ENCODE measurements at places on chromosomes 13 and 19.

- DNase-seq, result no peak
Measured at GRCh38 chr13:111413407-111414187, 93.2 kb downstream of the TEX29 start.

DNA sequence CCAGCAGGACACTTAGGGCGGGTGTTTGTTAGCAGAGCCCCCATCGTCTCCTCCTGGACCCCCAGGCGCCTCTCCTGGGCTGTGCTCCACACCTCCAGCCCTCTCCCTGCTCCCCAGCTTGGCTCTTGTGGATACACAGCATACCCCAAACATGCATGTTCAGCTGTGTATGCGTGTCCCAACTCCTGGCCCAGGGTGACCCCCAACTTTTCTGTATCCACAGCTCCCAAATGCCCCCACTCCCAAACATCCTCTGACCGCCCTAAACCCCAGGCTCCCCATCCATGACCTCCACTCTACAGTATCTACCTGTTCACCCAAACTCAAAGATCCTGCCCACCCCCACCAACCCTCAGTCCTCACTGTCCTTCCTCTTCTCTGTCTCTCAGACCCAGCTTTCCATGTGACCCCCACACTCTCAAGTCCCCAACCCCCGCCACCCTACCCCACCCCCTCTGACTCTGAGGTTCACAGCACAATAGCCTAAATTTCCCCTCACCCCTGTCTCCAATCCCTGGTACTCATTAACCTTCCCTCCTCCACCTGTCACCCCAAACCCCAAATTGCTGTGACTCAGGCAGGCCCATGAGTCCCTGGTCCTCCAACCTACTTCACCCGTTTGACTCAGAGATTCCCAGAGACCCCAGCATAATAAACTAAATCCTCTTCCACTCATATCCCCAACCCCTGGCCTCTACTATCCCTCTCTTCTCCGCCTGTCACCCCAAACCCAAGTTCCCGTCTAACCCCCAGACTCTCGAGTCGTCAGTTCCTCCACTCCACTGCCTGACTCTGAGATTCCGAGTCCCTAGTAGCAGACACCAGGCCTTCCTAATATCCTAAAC is 968 bp downstream of the UBE2M start:
- no peak for DNase-seq

- DNase-seq, result no peak
Measured at GRCh38 chr13:28564030-28564429, 69.1 kb upstream of the FLT1 start.

DNA sequence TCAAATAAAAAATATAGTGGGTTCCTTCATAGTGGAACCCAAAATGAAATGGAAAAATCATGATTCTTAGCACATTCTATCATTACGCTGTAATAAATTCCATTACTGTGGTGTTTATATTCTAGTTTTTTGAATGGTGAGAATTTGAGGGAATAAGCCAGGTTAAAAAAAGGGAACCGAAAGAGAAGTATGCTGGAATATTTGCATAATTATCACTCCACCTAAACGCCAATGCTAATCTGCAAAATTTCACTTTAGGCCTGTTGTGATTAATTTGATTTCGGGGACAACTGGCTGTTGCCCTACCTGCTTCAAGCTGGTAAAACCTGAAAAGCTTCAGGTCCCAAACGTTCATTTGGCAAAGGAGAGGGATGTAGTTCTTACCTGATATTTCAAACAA is 32.1 kb upstream of the SCEL start:
- no peak for DNase-seq

DNA sequence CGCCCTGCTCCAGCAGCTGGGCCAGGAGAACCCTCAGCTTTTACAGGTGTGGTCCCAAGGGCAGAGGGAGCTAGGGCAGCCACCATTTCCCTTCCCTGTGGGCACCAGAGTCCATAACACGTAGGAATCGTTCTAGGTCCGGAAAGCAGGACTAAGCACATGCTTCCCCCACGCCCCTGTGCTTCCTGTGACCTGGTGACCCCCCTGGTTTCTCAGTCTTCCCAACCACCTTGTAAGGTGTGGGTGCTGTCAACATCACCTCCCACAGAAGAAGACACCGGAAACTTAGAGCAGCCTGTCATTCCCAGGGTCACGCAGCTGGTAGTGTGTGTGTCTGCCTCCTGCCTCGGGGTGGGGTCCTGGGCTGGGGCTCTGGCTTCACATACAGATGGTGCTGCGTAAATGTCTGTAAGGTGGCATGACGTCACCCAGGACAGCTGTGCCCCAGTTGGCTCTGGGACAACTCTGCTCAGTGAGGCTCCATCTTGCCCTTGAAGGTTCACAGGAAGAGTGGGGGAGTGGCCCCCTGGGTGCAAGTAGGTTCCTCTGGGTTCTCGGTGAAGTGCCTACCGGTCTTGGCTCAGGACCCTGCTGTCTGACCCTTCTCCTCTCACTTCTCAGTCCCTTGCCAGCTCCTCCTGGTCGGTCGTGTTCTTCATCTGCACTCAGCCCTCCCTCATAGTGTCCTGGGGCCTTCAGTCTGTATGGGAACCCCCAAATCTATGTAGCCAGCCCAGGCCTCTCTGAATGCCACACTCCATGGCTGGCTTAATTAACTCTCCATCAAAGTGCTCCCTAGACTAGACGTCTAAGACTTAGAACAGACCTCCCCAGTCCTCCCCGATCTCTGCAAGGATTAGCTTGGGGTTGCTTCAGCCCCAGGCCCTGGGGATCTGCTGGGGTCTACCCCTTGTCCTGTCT is 4.0 kb downstream of the RAD23A start:
- DNase-seq, result no peak

GRCh38 chr13:28097503-28097902 is 2.9 kb downstream of the FLT3 start:
- DNase-seq, result no peak

DNA sequence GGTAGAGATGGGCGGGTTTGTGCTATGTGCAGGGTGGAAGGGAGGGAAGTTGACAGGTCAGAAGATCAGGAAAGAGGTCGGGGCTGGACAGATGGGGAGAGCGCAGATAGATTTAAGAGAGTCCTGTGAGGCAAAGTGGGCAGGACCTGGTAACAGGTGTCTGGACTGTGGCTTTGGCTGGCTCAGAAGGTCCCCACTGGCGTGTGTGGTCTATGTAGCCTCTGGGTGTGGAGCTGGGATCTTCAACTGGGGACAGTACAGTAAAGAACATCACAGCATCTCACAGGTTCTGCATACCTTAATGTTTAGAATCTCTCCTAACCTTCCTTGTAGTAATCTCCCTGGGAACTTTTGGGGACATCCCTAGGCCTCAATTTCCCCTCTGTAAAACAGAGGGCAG is 17.7 kb downstream of the CKM start:
- DNase-seq, result no peak

DNA sequence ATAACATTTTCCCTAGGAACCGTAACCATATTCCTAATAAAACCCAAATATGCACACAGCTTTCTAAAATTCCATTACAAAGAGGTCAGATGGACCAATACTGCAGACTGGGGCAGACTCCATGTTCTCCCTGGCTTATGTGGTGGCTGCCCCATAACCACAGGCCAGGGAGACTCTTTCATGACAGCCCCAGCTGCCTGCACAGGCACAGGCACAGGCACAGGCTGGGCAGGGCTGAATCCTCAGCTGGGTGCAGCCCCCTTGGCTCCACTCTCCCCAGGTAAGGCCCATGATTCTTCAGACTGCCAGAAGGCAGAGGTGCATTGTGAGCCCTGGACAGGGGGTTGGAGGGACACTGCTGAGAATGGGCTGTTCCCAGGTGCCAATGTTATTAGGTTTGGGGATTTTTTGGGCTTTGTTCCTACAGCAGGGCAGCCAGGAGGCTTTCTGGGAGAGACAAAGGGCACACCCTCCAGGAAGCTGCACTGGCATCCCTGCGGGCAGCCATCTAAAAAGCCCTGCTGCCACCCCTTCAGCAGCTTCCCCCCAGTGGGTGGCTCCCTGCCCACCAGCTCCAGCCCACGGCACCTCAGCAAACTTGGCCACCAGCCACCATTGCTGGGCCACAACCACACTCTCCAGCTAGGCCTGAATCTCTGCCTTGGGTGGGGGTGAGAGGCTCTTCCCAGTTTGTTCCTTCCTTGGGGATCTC is 20.0 kb downstream of the DOCK9 start:
- DNase-seq, result no peak

DNA sequence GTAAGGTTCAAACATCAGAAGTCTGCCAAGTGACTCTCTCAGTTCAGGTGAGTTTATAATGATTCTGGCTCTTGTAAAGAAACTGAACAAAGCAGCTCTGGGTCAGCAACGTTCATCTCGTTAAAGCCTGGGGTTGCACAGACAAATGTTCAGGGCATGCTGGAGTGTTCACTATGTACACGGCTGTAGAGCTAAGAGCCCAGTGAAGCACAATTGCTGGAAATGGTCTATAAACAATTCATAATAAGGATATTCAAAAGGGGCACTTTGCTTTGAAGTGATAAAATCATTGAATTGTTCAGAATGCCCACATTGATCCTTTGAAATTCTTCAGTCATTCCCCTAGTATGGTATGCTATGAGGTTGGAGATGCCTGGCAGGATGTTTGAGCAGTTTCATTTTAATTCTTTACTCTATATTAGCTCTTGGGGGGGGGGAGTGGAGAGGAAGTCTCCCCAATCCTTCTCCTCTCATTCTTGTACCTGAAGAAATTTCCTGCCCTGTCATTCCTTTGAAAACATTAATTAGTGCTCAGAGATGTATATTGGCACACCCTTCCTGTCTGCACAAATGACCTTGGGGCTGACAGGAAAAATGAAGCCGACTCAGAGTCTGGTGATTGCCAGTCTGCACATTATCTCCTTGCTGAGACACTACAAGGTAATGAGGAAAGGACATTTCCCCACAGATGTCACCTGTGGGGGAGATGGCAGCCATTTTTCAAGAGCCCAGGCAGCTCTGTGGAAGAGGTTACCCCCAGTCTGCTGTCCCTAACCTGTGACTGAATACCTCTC is 145.5 kb downstream of the DLEU7 start:
- no peak for DNase-seq

- DNase-seq, result no peak
Measured at GRCh38 chr19:29062475-29063435, 150.2 kb downstream of the UQCRFS1 start.

DNA sequence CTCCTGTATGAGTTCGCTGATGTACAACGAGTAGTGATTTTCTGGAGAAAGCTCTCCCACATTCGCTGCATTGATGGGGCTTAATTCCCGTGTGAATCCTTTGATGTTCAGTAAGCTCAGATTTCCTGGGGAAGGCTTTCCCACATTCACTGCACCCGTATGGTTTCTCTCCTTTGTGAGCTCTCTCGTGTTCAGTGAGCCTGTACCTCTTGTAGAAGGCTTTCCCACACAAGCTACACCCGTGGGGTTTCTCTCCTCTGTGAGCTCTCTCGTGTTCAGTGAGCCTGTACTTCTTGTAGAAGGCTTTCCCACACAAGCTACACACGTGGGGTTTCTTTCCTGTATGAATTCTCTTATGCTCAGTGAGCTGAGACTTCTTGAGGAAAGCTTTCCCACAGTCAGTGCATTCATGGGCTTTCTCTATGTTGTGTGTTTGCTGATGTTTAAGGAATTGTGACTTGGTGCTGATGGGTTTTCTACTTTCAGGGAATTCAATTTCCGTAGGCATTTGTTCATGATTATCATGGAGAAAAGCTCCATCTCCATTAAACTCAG is 3.5 kb upstream of the ZNF577 start:
- DNase-seq, result no peak

- no peak for DNase-seq
Measured at GRCh38 chr19:11483366-11484111, 2.7 kb upstream of the ELAVL3 start.

- DNase-seq, result no peak
Measured at GRCh38 chr19:39342647-39343305, 555 bp downstream of the SAMD4B start.

DNA sequence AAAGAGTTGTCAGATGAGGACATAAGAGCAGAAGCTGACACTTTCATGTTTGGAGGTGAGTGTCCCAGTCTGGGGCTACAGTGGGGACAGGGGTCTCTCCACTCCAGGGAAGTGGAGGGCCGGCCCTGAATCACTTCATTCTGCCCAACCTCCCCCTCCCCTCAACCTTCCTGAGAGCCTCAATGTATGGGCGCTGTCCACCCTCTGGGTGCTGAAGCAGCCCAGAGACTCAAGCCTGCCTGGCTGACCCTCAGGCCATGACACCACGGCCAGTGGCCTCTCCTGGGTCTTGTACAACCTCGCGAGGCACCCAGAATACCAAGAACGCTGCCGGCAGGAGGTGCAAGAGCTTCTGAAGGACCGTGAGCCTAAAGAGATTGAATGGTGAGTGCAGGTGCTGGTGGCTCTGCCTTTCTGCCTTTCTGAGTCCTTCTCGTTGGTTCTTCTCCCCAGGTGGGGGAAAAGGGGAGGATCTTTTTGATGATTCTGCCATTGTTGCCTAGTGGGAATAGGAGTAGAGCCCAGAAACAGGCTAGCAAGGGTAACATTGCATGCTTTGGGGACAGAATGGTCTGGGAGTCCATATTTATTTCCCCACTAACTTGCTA is 8.8 kb downstream of the CYP4F8 start:
- DNase-seq, result no peak

- DNase-seq, result no peak
Measured at GRCh38 chr19:17138937-17139598, 63.5 kb downstream of the MYO9B start.

- DNase-seq, result no peak
Measured at GRCh38 chr13:30857018-30857417, 49.1 kb upstream of the MEDAG start.

DNA sequence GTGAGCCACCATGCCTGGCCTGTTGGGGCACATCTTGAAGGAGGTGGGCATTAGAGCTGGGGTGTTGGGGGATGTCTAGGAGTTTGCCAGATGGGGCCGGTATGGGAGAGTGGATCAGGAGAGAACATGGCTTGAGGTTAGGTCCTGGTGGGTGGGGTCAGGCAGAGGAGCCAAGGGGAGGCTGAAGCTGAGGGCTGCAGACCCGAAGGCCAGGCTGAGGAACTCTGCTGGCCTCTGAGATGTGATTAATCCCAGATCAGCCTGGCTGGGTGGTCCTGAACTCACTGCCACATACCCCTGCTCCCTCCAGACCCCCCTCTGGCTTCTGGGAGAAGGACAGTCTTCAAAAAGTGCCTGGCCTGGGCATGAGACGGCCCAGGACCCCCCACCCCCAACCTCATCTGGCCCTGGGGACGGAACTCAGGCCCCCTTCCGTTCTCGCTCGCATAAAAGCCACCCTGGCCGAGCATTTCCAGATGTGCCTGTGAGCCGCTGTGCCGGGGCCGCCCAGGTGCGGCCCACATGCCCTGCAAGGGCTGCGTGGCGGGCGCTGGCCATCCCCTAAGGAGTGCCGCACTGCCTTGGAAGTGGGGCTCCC is 2.7 kb downstream of the FSTL3 start:
- no peak for DNase-seq

GRCh38 chr19:48239582-48240141 is 16.1 kb downstream of the CARD8 start:
- no peak for DNase-seq

- no peak for DNase-seq
Measured at GRCh38 chr19:12543855-12544254, 7.4 kb downstream of the ZNF564 start.

DNA sequence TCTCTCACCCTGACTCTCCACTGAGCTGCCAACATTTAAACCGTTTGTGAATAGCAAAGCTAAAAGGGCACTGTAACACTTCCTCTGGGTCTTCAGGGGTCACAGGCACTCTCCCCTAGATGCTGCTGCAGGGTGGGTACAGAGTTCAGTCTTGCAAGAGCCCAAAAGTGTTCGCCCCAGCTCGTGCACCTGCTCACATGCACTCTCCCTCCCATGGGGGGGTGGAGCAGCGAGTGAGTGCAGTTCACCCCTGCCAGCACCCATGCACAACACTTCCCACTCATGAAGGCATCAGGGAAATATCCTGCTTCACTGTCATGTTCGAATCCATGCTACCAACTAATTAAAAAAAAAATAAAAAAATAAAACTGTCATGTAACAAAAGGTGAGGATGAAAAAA is 950.7 kb upstream of the PRR20A start:
- no peak for DNase-seq

All from stimulated activated CD8-positive, alpha-beta memory T cell treated with anti-CD3 and anti-CD28 coated beads, Interleukin-4, amount 100 ng/mL, for 4 hours (primary cell).